ENCODE measurements at places on chromosomes 11 and 22.

DNA sequence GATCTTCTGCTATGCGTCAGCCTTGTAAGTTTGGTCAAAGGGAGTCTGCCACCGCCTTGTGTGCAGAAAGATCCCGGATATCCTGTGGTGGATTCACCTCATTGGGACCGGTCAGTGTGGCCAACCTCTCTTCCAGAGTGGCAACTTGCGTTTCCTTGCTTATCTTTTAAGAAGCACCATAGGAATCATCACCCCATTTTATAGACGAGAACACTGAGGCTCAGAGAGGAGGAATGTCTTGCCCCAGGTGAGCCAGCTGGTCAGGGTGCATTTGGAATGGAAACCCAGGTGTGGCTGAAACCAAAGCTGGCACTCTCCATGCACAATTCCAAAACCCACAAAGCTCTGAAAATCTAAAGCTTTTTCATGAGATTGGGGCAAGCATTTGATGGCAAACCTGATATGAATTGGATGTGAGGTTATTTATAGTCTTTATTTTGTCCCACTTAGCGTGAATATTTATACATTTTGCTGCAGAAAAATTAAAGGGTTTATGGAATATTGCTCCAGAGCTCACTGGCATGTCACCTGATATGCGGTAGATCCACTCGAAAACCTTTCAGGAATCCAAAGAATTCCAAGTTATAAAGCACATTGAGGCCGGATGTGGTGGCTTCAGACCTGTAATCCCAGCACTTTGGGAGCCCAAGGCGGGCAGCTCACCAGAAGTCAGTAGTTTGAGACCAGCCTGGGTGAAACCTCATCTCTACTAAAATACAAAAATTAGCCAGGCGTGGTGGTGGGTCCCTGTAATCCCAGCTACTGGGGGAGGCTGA, 12.1 kb upstream of the EIF3D start:
- DNase-seq = no peak

DNA sequence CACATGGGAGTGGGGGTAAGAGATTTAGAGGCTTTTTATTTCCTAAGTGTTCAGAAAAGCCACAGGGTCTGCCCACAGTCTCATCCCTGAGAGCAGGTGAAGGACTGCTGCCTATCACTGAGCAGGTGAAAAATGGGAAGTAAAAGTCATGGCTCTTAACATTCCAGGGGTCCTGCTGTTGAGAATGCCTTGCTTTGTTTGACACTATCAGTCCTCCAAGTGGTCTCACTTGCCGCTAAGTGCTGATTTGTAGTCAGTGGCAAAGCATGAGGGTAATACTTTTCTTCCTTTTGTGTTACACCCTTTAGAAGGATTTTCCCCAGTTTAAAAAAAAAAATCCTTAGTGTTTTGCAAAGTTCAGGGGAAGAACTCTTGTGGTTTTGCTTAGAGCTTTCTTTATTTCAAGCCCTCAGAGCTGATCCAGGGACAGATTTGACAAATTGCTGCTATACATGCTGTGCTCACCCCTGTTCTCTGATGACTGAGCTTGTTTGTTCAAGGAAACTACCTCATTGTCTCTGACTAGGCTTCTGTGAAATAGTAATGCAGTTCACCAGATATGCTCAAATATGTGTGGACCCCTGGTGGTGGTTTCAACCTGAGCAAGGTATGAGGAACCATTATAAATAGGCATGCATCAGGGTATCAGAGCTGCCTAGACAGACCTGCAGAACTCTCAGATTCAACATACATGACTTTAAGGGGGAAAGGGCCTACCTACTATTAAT, 141.0 kb downstream of the ARHGAP42 start:
- no peak for DNase-seq

DNA sequence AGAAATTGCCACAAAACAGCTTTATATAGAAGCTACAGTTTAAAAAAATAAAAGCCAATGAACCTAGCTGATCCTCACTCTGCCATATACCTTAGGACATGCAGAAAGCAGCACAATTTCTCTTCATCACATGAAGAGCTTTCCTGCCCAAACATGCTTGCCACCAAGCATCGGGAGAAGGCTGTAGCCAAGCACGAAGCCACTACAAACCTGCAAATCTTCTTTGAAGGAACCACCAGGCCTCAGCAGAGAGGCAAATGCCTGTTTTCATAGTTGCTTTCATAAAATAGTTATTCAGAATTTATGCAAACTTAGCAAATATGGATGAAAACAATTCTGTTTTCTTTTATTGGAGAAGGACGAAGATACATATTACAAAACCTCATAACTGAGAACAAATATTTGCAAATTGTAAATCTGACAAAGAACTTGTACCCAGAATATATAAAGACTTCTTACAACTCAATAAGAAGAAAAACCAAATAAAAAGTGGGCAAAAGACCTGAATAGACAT, 100.3 kb downstream of the RBFOX2 start:
- no peak for DNase-seq

DNA sequence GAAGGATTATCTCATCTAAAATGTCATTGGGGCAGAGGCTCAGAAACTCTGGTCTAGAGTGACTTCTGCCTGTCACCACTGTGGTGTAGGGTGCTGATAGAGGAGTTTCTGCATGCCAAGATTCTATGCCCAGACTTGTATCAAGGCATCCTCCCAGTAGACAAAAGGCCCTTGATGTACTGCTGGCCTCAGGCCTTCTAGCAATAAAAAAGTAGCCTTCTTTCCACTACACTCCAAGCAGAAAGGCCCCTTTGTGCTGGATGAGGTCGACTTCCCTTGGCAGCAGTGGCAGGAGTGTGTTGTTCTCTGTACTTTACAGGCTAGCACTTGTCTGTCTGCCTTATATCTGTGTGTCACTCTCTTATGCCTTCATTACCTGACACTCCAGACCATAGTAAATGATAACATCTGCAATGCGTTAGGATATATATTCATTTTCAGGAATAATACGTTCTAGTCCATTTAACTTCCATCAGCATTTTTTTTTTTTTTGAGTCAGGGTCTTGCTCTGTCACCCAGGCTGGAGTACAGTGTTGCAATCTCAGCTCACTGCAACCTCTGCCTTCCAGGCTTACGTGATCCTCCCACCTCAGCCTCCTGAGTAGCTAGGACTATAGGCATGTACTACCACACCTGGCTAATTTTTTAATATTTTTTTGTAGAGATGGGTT, 49.5 kb upstream of the RRM1 start:
- no peak for DNase-seq

DNA sequence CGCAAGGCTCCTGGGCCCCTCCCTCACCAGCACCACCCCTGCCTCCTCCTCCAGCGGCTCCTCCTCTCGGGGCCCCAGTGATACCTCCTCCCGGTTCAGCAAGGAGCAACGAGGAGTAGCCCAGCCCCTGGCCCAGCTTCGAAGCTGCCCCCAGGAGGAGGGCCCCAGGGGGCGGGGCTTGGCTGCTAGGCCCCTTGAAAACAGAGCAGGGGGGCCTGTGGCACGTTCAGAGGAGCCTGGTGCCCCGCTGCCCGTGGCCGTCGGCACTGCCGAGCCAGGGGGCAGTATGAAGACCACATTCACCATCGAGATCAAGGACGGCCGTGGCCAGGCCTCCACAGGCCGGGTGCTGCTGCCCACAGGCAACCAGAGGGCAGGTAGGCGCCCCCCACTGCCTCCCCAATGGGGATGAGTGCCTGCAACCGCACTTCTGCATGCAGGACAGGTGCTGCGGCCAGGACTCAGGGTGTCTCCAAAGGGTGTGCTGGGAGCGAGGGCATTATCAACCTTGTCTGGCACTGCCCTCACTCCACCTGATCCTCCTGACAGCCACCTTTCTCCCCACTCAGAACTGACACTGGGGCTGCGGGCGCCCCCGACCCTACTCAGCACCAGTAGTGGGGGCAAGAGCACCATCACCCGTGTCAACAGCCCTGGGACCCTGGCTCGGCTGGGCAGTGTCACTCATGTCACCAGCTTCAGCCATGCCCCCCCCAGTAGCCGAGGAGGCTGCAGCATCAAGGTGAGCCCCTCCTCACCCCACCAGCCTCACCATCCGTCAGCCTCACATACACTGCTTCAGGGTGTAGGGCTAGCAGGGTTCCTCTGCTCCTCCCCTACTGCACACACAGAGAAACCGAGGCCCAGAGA, 10.2 kb downstream of the SMTN start:
- no peak for DNase-seq

DNA sequence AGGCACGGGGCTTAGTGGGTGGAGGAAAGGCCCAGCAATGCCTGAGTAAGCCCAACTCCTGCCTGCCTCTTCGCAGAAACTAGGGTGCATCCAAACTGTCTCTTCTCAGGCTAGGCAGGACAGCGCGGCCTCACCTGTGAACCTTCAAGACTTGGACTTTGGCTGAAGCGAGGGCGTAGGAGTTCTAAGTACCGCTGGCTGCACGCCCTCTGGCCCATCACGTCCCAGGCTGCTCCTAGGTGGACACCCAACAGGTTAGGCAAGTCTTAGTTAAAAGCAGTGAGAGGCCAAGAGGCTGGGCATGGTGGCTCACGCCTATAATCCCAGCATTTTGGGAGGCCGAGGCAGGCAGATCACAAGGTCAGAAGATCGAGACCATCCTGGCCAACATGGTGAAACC, 1.8 kb upstream of the DDB2 start:
- DNase-seq = no peak

GRCh38 chr22:47176026-47176389, 413.6 kb downstream of the TBC1D22A start:
- no peak for DNase-seq

GRCh38 chr11:131463162-131463561, 92.7 kb downstream of the NTM start:
- no peak for DNase-seq

DNA sequence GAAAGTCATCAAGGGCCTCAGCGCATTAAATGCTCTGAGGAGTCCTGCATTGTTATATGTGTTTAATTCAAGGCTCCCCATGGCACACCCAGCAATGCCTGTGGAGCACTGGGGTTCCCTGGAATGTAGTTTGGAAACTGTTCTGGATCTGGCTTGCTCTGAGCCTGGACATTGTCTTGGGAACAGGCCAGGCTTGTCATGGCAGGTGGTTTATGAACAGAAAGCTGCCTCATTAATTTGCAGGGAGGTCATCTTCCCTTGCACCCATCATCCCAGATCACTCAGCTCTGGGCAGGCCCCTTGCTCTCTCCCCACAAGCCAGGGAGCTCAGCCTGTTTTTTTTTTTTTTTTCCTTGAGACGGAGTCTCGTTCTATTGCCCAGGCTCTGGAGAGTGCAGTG, 32.9 kb downstream of the RPS6KA4 start:
- DNase-seq = no peak

DNA sequence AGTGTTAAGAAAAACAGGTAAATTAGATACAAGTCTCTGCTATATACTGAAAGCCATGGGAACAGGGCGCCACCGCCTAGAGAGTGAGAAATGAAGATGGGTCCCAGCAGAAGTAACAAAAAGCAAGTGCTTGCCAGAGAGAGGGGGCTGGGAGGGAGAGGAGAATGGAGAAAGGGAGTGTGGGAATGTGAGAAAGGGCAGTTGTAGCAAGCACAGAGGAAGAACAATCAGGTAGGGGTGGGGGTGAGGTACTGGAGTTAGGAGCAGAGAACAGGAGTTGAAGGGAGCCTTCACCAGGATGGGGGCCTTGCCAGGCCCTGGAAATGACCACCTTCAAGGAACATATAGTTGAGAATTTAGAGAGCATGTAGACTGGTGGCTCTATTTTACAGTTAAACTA, 66.8 kb downstream of the TCF20 start:
- no peak for DNase-seq

DNA sequence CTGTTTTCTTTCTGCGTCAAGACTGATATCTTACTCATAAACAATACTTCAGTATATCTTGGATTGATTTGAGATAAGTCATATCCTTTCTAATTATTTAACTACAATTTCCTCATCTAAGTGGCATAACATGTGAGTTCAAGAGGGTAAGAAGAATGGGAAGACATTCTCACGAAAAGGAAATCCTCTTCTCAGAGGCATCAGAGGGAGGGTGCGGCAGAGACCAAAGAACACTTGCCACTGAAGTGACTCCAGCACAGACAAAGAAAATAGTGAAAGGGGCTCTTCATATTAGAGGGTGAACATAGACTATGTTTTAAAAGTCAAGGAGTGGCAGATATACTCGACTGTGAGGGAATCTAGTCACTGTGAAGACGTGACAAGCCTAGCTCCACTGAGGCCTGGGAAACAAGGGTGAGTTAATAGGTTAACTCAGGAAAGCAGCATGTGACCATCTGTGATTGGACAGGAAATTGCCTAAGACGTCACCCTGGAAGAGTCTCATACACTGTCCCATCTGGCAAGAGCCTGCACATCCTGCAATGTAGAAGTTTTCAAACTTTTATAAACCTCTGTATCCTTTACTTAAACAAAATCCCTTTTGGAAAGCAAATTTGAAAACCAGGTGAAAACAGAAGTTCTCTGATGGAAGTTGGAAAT, 1.9 kb upstream of the MMP1 start:
- no peak for DNase-seq

DNA sequence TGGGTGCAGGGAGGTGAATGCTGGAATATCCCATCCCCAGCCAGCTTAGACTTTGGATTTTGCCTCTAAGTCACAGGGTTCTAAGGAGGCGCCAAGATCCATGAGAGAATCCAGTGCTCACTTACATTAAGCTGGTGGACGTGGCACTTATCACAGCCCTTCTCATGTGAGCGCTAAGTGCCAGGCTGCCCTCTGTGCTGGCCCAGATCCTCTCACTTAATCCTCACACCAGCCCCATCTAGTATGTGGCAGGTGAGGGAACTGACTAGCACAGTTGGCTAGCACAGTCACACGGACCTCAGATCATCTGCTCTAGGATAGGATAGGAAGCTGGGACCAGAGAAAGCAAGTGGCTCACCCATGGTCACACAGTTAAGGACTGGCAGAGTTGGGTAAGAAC, 3.6 kb downstream of the HMOX1 start:
- no peak for DNase-seq

GRCh38 chr11:116242006-116242405, 530.8 kb downstream of the BUD13 start:
- DNase-seq = no peak

DNA sequence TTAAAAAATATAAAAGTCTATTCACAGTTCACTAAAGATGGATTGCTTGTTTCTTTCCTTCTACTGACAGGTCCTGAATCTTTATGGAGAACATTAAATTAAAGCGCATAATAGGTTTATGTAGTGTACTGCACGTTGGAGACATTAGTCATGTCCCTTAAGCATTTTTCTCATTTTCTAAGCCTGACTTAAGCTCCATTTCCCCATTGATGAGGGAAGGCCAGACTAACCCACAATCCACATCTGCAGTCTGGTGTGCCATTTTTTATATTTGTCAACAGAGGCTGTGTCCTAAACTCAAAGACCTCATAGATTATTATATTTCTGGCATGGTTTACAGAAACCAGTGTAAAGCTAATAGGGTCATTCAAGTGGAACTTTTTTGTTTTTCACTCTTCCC, 39.9 kb downstream of the CADM1 start:
- no peak for DNase-seq

DNA sequence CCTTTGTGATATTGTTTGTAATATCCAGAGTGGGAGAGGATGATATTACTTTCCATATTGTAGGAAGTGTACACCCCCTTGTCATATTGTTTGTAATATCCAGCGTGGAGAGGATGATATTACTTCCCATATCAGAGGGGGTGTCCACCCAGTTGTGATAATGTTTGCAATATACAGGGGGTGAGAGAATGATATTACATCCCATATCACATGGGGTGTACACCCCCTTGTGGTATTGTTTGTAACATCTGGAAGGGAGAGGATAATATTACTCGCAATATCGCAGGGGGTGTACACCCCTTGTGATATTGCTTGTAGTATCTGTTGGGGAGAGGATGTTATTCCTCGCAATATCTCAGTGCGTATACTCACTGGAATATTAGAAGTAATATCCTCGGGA, 61.5 kb downstream of the PRSS23 start:
- DNase-seq = no peak

GRCh38 chr11:60810569-60810968, 25.4 kb downstream of the MS4A10 start:
- no peak for DNase-seq
